Glutamatergic neuron (in vitro differentiated cells): ENCODE measurements at places on chromosomes 7 and 10. TPM values are rescaled to one million over a fixed set of nuclear protein-coding genes. Genes with fewer than 3 reads are reported as not detected.

GRCh38 chr10:110017907-110018306, 10.1 kb downstream of the ADD3 start:
- H3K27ac ChIP-seq, result no peak overlapping the region
- no peaks in the 10 kb centered on the region for H3K36me3 ChIP-seq
- no peak overlapping the region for H3K4me3 ChIP-seq
- no peak for DNase-seq
- H3K27me3 ChIP-seq, result no peaks in the 10 kb centered on the region

GRCh38 chr10:88528201-88528600, 54.9 kb downstream of the RNLS start:
- H3K27me3 ChIP-seq, result no peaks in the 10 kb centered on the region
- no peaks in the 10 kb centered on the region for H3K36me3 ChIP-seq
- DNase-seq, result no peak
- no peaks in the 10 kb centered on the region for H3K4me1 ChIP-seq
- no peak overlapping the region for H3K4me3 ChIP-seq

DNA sequence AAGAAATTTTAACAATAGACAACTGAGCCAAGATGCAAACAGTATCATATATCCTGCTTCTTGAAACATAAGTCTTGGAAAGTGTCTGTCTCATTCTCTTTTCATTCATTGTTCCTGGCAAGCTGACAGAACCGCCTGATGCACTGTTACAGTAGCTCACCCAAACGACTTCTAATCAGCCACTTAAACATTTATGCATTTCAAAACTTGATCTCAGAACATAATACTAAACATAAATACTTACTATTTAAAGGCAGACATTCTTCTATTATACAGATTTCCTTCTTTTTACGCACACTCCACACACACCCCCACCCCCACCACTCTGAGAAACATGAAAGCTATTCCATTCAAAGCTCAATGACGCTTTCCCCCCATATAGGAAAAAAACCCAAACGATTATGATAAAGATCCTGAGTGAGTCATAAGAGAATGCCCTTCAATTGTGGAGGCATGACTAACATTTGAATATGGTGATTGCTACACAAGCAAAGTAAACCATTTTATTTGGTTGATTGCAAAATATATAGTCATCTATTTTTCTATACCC, 30.5 kb downstream of the SHTN1 start:
- peaks cover 45% of the 10 kb centered on the region for H3K4me1 ChIP-seq
- H3K27me3 ChIP-seq, result peaks cover 2% of the 10 kb centered on the region
- peak overlapping the region; percentile 80 for H3K27ac ChIP-seq
- H3K4me3 ChIP-seq, result peak overlapping the region; percentile 67
- H3K36me3 ChIP-seq, result no peaks in the 10 kb centered on the region

Gene ANKRD7
- not detected for total RNA-seq

DNA sequence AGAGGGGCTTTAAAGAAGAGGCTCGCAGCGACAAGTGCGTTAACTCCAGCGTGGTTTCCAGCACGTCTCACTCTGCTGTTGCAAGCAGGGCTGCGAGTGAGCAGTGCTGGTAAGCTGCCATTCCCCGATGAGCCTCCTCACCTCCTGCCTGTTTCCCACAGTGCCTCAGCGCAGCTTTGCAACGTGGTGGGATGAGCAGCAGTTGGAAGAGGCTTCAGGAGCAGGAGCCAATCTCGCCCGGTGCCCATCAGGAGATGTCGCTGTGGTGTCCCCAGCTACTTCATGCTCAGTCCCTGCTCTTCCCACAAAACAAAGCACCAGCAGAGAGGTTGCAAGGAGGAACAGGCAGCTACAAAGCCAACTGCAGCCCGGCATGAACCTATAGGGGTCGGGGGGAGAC, 2.4 kb upstream of the ADARB2 start:
- H3K27ac ChIP-seq, result no peak overlapping the region
- no peak overlapping the region for H3K4me3 ChIP-seq
- peaks cover 54% of the 10 kb centered on the region for H3K4me1 ChIP-seq
- no peaks in the 10 kb centered on the region for H3K36me3 ChIP-seq

DNA sequence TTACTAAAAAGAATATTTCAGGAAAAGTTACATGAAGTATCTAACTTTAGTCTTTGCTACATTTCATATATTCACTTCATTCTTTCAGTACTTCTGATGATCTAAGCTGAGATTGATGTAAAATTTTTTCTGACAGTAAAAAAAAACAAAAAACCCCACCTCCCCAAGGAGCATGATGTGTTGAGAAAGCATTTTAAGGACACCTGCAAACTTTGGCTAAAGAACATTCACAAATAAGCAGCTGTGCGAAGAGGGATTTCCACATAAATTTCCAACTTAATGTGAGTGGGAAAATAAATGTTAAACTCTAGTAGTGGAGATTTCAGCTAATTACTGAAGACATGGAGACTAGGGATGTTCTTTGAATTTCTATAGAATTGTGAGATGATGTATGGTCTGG, 35.5 kb downstream of the DLD start:
- no peak for DNase-seq
- no peak overlapping the region for H3K4me3 ChIP-seq
- no peaks in the 10 kb centered on the region for H3K36me3 ChIP-seq
- H3K27me3 ChIP-seq, result peaks cover 2% of the 10 kb centered on the region
- no peaks in the 10 kb centered on the region for H3K4me1 ChIP-seq

Gene GPER1
- 0.59 TPM for total RNA-seq

DNA sequence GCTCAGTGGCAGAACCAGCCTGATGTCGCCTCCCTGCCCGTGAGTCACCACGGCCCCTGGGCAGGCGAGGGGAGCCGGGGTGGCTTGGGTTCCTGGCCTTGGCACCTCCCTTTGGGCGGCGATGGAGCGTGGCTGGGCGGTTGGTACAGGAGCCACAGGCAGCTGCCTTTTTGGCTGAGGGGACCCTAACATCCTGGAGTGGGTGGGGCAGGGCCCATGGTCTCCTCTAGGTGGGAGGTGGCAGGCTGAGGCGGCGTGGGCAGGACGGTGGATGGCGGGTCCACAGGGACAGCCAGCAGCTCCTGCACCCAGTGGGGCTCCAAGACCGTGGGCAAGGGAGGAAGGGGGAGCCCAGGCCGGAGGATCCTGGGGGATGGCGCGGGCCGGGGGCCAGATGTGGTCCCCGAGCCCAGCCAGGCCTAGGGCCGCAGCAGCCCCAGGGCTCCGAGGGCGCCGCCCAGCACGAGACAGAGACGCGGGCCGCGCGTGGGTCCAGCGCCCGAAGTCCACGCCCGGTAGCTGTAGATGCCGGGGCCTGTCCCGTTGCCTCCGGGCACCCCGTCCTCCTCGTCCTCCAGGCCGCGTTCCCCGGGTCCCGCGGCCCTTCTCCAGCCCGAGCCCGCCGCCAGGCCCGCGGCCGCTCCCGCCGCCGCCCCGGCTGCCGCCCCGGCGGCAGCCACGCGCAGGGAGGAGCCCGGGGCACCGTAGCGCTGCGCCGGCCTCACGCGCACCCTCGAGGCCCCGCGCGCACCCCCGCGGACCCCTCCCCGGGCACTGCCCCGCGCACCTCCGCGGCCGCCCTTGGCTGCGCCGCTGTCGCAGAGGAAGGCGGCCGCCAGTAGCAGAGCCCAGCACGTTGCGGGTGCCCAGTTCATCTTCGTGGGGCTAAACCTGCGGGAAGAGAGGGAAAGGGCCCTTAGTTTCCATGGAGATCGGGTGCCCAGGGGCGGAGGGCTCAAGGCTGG, 1.3 kb downstream of the SPRN start:
- no peak overlapping the region for H3K27ac ChIP-seq
- no peak overlapping the region for H3K4me3 ChIP-seq
- no peaks in the 10 kb centered on the region for H3K36me3 ChIP-seq
- H3K27me3 ChIP-seq, result peaks cover 8% of the 10 kb centered on the region
- H3K4me1 ChIP-seq, result no peaks in the 10 kb centered on the region

GRCh38 chr7:55138663-55139062, 119.8 kb downstream of the EGFR start:
- no peak for DNase-seq
- no peaks in the 10 kb centered on the region for H3K36me3 ChIP-seq
- H3K27me3 ChIP-seq, result peaks cover 2% of the 10 kb centered on the region
- no peak overlapping the region for H3K4me3 ChIP-seq

Gene EIF4EBP2
- 130 TPM for total RNA-seq

GRCh38 chr7:159317294-159317693, 172.6 kb upstream of the VIPR2 start:
- H3K36me3 ChIP-seq, result no peaks in the 10 kb centered on the region
- H3K4me3 ChIP-seq, result no peak overlapping the region
- no peaks in the 10 kb centered on the region for H3K27me3 ChIP-seq
- H3K27ac ChIP-seq, result no peak overlapping the region

DNA sequence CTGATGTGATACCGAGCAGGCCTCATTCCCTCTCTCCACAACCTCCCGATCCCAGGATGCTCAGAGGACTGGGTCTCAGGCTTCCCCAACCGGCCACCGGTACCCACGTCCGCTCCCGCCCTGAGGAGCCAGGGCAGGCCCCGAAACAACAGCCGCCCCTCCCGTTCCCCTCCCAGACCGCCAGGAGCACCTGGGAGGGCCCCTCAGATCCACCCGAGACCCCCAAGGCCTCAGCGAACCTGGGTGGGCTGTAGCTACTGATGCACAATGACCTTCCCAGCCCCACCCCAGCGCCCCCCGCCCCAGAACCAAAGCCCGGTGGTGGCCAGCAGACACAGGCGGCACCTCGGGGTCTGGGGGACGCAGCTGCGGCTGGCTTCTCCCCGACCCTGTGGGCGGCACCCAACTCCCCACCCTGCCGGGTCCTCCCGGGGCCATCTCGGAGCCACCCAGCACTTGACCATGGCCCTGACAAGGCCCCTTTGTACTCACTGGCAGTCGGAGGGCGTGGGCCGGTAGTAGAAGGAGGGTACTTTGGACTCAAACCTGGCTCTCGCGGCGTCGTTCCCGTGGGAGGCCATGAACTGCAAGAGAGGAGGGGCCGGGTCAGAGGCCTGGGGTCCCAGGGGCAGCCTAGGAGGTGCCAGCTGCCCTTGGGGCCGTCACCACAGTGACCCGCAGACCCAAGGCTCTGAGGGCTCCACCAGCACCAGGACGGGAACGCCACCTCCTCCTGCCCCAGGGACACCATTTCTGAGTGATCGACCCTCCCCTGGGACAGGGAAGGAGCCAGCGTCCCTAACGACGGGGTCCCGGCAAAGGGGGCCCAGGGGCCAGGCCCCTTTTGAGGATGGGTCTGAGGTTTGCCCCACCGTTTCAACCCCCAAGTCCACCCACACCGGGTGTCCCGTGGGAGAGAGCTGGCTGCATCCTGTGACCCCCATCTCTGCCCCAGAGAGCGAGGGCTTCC, 28.1 kb downstream of the ADAP1 start:
- peak; percentile 13 for DNase-seq
- no peak overlapping the region for H3K27ac ChIP-seq
- no peak overlapping the region for H3K4me3 ChIP-seq
- peaks cover 9% of the 10 kb centered on the region for H3K27me3 ChIP-seq
- H3K4me1 ChIP-seq, result peaks cover 3% of the 10 kb centered on the region
- no peaks in the 10 kb centered on the region for H3K36me3 ChIP-seq

Gene ADAM12
- total RNA-seq, result 18.4 TPM

Gene NPM3
- 18.1 TPM for total RNA-seq

DNA sequence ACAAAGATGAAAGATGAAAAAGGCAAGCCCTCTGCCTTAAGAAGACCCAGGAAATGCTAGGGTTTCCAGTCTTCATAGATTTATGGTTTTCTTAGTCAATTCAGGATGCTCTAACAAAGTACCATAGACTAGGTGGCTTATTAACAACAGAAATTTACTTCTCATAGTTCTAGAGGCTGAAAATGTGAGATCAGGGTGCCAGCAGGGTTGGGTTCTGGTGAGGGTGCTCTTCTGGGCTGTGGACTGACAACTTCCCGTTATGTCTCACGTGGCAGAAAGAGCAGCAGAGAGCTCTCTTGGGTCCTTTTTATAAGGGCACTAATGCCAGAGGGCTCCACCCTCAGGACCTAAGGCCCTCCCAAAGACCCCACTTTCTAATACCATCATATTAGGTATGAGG, 23.7 kb downstream of the ELMO1 start:
- no peak overlapping the region for H3K4me3 ChIP-seq
- H3K36me3 ChIP-seq, result no peaks in the 10 kb centered on the region
- H3K27ac ChIP-seq, result no peak overlapping the region
- no peaks in the 10 kb centered on the region for H3K27me3 ChIP-seq

GRCh38 chr10:62819141-62819920, 3.2 kb upstream of the EGR2 start:
- H3K36me3 ChIP-seq, result no peaks in the 10 kb centered on the region
- DNase-seq, result no peak

- H3K27me3 ChIP-seq, result peaks cover 4% of the 10 kb centered on the region
- no peak overlapping the region for H3K27ac ChIP-seq
- H3K36me3 ChIP-seq, result peaks cover 24% of the 10 kb centered on the region
- H3K4me1 ChIP-seq, result no peaks in the 10 kb centered on the region
- DNase-seq, result no peak
These were observed 81.9 kb downstream of the BUB3 start for GRCh38 chr10:123236126-123236525.

- no peak overlapping the region for H3K27ac ChIP-seq
- no peak overlapping the region for H3K4me3 ChIP-seq
- H3K4me1 ChIP-seq, result peaks cover 6% of the 10 kb centered on the region
- H3K36me3 ChIP-seq, result no peaks in the 10 kb centered on the region
- H3K27me3 ChIP-seq, result peaks cover 3% of the 10 kb centered on the region
- no peak for DNase-seq
These were observed 91.6 kb downstream of the HECW1 start for GRCh38 chr7:43204081-43204480.

- no peaks in the 10 kb centered on the region for H3K36me3 ChIP-seq
- no peaks in the 10 kb centered on the region for H3K27me3 ChIP-seq
- H3K27ac ChIP-seq, result peak overlapping the region; percentile 62
- no peak for DNase-seq
- H3K4me1 ChIP-seq, result no peaks in the 10 kb centered on the region
These were observed 404.7 kb downstream of the NEBL start for GRCh38 chr10:20492447-20492846.

Gene PNLIPRP2
- not detected for total RNA-seq

GRCh38 chr10:58952747-58953466, 223.5 kb upstream of the PHYHIPL start:
- no peaks in the 10 kb centered on the region for H3K4me1 ChIP-seq
- no peak overlapping the region for H3K27ac ChIP-seq
- DNase-seq, result peak; percentile 32
- H3K4me3 ChIP-seq, result no peak overlapping the region

DNA sequence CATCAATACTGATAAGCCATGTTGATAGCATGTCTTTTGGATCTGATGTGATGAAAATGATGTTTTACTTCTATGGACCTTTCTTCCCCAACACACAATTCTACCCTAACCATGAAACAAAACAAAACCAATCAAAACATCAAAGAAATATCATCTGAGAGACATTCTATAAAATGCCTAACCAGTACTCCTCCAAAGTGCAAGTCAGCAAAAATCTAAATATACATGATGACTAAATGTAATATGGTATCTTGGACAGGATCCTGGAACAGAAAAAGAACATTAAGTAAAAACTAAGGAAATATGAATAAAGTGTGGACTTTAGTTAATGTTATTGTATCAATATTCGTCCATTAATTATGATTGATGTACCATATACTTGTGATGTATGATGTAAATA, 625.1 kb downstream of the MAGI2 start:
- H3K4me3 ChIP-seq, result no peak overlapping the region
- no peak overlapping the region for H3K27ac ChIP-seq
- H3K27me3 ChIP-seq, result no peaks in the 10 kb centered on the region
- H3K36me3 ChIP-seq, result no peaks in the 10 kb centered on the region
- DNase-seq, result no peak
